ENCODE measurements at places on chromosomes 2 and 18.
A peak's percentile ranks its signal among the peaks of the same experiment; 100 is the strongest.

- DNase-seq: no peak
These were observed 105.3 kb downstream of the PARD3B start for GRCh38 chr2:204650611-204651010.

GRCh38 chr2:205511221-205511620 is 171.1 kb upstream of the NRP2 start:
- no peak for DNase-seq

DNA sequence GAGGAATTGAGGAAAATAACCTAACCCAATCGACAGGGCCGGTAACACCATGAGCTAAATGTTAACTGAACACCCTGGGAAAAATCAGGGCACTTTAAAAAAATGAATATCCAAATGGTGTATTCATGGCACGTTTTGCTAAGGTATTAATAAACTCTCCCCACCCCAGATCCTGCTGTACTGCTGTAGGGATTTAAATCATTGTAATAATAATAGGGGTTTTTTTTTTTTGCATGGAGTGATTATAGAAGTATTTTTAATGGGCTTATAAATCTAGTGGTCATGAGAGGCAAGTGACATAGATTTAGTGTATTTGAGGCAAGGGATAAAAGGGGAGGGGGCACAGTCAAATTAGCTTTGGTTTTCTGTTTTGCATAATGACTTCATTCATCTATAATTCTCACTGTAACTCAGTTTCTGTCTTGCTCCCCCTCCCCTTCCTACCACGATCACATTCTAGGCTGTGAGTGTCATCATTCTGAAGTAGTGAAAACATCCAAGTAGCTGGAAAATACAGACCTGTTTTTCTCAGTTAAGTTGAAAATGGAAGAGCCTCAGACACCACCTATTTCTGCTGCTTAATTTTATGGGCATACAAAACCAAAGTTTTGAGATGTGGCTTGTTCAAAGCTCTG is 18.2 kb upstream of the MGAT5 start:
- no peak for DNase-seq

- DNase-seq: no peak
These were observed 251.9 kb downstream of the FBXO15 start for GRCh38 chr18:73895701-73896100.

GRCh38 chr2:128038411-128038810 is 10.6 kb upstream of the SAP130 start:
- DNase-seq: no peak

GRCh38 chr18:906416-907114 is 1.9 kb downstream of the ADCYAP1 start:
- peak; percentile 20 for DNase-seq

DNA sequence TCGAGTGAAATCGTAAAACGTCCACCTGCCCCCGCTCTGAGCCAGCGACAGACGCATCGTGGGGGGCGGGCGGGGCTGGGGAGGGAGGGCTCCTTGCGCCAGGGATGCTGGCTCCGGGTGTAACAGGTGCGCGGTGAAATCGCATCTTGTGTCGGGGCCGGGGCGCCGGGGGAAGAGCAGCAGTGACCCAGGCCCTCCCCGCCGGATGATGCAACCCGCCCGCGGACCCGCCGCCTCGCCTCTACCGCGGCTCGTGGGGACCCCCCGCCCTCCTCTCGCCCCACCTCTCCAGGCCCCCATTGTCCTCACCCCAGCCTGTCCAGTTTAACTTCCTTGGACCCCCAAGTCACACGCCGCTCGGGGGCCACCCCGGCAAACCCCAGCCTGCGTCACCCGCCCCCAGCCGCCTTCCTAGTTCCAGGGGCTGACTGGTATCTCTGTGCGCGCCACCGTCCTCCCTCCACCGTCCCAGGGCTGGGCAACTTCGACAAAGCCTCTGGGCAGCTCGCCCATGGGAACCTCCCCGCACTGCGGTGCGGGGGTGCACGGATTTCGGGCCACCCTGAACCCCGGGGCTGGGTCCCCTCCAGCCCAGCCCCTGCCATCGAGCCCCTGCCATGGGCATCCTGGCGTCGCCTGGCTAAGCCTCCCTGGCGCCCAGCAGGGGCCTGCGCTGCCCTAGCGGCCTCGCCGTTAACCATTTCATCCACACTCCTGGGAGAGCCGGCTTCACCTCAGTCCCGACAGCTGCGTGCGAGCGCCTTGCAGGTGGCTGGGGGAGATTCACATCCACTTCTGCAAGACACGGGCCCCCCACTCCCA is 799 bp upstream of the KIF1A start:
- DNase-seq: peak; percentile 15

- DNase-seq: no peak
These were observed 138.9 kb downstream of the MEIS1 start for GRCh38 chr2:66573821-66574233.

DNA sequence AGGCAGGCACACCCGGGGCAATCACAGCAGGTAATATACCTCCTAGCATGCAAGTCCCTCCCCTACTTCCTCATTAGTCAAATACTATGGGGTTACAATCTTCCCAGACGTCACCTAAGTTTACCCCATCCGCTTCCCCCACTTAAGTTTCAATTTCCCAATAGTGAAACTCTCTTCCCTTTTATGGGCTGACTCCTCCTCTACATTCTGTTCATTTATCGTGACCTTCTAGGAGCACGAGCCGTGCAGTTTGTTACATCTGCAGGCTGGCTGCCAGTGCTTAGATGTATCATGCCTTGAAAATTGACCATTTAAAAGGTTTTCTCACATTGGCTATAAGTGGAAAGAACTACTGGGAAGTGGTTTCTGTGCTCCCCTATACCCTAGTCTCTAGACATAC is 1357.8 kb upstream of the CRIM1 start:
- DNase-seq: no peak

DNA sequence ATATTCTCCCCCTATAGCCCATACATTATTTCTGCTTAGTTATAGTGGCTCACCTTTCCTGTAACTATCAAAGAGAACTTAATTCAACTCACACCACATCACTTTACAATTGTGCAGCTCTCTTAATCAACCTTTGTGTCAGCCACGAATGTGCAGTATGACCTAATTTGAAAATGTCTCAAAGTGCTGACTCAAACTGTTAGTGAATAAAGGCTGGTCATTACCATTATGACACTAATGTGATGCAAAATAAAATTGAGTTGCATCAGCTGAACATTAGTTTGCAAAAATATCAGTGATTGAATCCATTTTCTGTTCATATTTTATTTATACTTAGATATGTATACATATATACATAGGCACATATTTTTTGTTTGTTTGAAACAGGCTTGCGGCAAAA is 251.8 kb downstream of the MEIS1 start:
- no peak for DNase-seq

GRCh38 chr2:179037807-179038206 is 12.1 kb downstream of the CCDC141 start:
- DNase-seq: no peak

- no peak for DNase-seq
These were observed 23.0 kb downstream of the CFAP65 start for GRCh38 chr2:219018286-219018685.

GRCh38 chr2:102438111-102438510 is 15.2 kb downstream of the IL18RAP start:
- DNase-seq: no peak

DNA sequence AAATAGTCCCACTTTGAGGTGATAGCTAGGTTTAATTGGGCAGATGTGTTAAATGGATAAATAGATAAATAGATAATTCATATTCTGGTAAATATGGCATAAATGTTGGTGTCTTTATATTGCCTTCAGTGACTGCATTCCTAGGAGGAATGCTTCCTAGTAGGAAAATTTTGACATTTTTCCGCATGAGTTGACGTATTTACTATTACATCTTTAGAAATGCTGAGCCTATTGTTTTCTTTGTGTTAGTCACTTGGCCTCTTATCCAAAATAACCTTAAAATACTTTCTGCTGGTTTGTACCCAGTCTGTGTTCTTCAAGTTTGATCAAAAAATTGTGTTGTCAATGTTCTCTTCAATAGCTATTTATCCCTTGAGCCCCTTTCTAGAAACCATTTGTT is 495.6 kb upstream of the ZEB2 start:
- no peak for DNase-seq

- DNase-seq: no peak
These were observed 38.2 kb upstream of the CNGA3 start for GRCh38 chr2:98308068-98308467.

- DNase-seq: no peak
These were observed 17.3 kb downstream of the C2orf76 start for GRCh38 chr2:119349289-119349688.

GRCh38 chr2:99600981-99601651 is 111.3 kb upstream of the REV1 start:
- DNase-seq: no peak

GRCh38 chr2:155215037-155215707 is 516.7 kb downstream of the KCNJ3 start:
- DNase-seq: no peak

DNA sequence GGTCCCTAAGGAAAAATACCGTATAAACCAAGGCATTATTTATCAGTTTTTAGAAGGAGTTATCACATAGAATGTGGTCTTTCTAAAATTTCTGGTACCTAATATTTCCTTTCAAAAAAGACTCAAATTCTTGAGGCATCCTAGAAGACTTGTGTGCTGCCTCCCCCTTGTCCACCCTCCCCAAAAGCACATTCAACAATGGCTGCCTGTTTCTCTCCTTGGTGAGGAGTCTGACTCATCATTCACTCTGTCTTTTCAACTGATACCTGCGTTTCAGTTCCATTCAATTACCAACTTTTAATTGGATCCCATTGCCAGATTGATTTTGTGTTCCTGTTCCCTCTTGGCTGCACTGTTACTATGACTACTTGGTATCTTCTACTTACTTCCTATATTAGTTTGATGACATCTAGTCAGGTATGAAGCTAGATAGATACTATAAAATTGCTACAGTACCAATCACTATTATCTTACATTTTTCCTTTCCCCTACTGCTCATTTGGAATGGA is 72.9 kb downstream of the XRCC5 start:
- no peak for DNase-seq

GRCh38 chr2:49830846-49831245 is 676.5 kb upstream of the FSHR start:
- no peak for DNase-seq

DNA sequence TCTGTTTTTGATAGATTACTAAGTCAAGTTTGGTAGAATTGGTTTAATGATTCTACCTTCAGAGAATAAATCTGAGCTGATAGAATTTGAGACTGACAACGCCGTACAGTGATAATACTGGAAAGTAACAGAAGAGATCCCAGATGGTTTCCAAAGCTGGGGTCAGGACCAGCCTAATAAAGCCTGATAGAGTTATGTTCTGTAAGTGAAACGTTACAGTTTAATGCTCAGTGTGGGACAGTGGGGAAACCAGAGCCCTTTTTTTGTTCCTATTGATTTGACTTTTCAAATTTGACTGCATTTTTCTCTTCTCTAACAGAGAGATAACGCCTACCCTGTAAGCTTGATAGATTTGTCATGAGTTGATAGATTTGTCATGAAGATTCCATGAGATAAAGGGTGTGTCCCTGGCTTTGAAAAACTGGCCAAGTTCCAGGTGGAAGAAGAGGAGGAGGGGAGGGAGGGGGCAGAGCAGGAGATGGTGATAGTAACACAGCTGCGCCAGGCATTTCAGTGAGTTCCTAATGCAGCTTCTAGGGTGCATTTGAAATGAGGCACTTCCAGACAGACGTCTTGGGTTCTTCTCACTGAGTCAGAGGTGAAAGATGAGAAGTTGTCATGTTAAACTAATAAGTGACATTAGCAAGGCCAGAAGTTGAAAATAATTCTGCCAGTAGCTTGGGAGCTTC is 65.1 kb downstream of the CERS6 start:
- DNase-seq: no peak

- DNase-seq: peak; percentile 29
These were observed 184.8 kb upstream of the SP5 start for GRCh38 chr2:170530284-170530745.

- DNase-seq: no peak
These were observed 167.9 kb downstream of the CCDC102B start for GRCh38 chr18:68965817-68966216.

- no peak for DNase-seq
These were observed 12.6 kb downstream of the RNF149 start for GRCh38 chr2:101295895-101296294.

DNA sequence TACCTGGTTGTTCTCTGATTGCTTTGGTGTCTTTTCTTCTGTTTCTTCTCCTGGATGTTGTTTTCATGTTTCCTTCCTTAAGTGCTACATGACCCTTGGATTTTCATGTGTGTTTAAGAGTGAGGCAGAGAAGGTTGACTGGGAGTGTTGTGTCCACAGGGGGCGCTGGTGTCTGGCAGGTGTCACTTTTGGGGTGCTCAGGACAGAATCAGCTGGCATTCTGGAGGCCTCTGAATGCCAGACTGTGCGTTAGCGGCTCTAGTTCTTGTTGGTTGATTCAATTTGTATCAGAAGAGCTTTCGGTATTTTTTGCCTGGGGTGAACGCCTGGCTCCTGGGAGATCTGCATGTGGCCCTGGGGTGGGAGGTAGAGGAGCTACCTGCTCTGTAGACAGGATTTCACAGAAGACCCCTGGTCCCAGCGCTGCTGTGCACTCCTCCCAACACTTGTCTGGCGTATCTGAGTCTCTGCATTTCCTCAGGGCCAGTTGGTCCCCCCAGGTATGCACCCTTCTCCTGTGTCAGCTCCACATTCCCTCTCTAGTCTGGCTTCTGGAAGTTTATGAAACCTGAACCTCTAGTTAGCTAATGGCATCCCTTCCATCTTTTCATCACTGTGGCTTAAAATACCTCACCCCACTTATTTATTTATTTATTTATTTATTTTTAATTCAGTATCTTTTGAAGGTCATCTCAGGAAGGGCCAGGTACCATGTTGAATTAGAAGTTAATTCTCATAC is 1.1 kb downstream of the GREB1 start:
- no peak for DNase-seq

DNA sequence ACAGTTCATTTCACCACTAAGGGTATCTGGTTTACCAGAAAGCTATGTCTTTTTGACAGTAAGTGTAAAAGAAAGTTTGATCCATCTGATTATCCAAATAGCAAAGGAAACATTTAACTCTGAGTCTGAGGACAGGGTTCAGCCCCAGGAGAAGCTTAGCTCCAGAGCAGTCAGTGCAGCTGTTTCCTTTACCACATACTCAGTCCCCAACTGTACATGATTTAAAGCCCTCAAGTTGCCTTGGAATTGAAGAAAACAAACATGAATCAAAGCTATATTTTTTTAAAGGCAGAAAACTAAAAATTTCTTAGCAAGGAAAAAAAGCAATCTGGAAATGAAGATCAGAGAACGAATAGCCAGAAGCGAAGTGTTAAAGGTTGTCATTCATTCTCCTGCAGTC is 746.0 kb downstream of the METTL4 start:
- no peak for DNase-seq

GRCh38 chr2:177171418-177171865 is 41.2 kb upstream of the HNRNPA3 start:
- no peak for DNase-seq

GRCh38 chr2:191991442-191991841 is 144.6 kb upstream of the CAVIN2 start:
- DNase-seq: no peak

GRCh38 chr2:17901246-17901645 is 22.8 kb downstream of the KCNS3 start:
- no peak for DNase-seq

DNA sequence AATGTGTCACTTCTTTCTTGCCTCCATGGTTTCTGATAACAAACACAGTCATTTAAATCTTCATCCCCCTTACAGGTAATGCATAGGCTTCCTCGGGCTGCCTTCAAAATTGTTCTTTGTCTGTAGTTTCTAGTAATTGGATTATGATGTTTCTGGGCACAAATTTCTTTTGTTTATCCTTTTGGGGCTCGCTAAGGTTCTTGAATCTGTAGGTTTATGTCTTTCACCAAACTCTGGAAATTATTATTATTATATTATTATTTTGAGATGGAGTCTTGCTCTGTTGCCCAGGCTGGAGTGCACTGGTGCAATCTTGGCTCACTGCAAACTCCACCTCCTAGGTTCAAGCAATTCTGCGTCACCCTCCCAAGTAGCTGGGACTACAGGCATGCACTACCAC is 16.3 kb upstream of the RMP24 start:
- DNase-seq: no peak

Measured in AG08396 (cell line).